ENCODE measurements at places on chromosomes 6 and 20.

DNA sequence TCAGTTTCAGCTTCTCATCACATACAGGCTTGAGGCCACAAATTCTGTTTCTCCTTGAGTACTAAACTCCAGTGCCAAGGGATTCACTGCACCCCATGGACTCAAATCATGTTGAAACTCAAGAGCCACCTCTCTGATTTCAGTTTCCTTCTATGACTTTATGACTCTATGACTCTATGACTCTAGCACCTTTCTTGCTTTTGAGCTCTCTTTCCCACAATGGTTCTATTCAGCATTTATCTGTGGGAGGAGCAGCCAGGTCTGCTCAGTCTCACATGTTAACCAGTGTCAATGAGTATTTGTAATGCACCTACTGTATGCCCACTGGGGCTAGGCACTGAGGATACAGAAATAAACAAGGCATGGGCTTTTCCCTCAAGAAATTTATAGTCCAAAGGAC lies 14.6 kb upstream of the SLC22A2 start:
- DNase-seq = no peak

DNA sequence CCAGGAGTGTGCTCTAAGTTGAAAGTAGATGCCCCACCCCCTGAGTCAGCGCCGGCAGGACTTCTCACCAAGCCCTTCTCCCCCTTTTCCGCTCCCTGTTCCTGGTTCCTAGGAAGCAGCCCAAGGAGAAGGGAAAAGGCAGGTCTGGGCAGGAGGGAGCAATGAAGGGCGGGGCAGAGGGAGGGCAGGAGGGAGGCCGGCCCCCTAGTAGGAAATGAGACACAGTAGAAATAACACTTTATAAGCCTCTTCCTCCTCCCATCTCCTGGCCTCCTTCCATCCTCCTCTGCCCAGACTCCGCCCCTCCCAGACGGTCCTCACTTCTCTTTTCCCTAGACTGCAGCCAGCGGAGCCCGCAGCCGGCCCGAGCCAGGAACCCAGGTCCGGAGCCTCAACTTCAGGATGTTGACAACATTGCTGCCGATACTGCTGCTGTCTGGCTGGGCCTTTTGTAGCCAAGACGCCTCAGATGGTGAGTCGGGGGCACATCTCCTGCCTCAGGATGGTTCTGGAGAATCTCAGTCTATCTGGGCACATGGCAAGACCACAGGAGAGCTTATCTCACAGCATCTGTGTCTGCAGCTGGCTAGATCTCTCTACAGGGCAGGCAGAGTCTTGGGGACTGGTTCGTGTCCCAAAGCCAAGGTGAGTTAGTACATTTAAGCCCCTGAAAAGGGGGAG lies at the start of gene PROCR:
Gene PROCR (plus strand): TSS at position 320 of the 681 bp plus-strand sequence. CDS start 83 bp downstream, at position 403.
- DNase-seq = no peak

GRCh38 chr6:133206942-133207341 lies 34.2 kb upstream of the EYA4 start:
- no peak for DNase-seq

- no peak for DNase-seq
Observed at GRCh38 chr6:107129370-107129925, 14.1 kb upstream of the BEND3 start.

GRCh38 chr20:22489626-22490286 lies 94.6 kb downstream of the FOXA2 start:
- DNase-seq = no peak

DNA sequence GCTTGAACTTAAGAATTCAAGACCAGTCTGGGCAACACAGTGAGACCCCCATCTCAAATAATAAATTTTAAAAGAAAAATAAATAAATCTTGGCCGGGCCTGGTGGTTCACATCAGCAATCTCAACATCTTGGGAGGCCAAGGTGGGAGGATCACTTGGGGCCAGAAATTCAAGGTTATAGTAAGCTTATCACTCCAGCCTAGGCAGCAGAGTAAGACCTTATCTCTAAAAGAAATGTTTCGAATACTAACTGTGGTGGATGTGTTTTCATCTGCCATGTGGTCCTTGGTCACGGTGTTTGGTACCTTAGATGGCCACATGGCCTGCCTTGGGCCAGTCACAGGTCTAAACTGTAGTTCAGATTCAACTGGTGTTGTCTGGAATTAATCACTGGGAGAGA lies 5.8 kb downstream of the UBE2C start:
- no peak for DNase-seq

DNA sequence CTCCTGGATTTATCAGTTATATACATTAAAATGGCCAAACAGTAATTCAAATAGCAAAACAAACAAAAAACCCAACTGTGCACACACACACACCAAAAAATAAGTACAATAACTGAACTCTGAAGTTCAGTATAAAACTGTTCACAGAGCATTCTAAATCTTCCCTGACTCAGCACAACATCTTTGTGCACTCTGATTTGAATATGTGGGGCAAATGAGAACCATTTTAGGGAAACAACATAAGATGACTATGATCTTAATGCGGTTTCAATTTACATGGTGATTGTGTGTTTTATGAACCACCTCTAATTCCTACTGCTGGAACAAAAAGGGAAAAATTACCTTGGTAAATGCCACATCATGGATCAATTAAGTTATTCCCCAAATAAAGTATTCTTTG lies 41.7 kb downstream of the PLAGL1 start:
- DNase-seq = no peak

DNA sequence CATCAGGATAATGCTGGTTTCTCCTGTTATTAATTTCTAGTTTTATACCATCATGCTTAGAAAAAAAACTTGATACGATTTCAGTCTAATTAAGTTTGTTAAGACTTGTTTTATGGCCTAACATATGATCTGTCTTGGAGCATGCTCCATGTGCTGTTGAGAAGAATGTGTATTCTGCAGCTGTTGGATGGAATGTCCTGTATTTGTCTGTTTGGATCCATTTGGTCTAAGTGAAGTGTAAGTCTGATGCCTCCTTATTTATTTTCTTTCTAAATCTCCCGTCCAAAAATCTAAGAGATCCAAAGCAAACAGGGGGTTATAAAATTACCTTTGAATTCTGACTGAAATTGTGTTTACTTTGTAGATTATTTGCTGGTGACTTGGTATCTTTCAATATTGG lies 30.0 kb upstream of the PRND start:
- no peak for DNase-seq

- DNase-seq = no peak
Observed at GRCh38 chr20:37075932-37076685, 19.7 kb downstream of the RBL1 start.

GRCh38 chr20:22924949-22925612 lies 110.0 kb upstream of the SSTR4 start:
- DNase-seq = no peak

DNA sequence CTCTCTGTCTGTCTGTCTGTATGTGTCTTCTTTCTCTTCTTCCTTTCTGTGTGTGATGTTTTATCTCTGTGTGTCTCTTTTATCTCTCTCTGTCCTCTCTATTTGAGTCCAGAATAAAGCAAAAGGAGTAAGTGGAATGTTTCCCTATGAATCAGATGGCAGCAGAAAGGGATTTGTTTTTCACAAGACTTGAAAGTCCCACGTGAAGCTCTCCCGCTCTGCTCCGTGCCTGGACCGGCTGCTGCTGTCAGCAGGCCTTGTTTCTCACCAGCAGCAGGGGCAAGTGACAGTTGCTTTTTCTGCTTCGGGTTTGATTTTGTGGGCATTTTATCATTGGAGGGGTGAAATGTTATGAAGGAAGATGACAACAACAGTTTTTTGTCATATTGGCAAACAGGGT lies 212.7 kb downstream of the PACRG start:
- DNase-seq = no peak

DNA sequence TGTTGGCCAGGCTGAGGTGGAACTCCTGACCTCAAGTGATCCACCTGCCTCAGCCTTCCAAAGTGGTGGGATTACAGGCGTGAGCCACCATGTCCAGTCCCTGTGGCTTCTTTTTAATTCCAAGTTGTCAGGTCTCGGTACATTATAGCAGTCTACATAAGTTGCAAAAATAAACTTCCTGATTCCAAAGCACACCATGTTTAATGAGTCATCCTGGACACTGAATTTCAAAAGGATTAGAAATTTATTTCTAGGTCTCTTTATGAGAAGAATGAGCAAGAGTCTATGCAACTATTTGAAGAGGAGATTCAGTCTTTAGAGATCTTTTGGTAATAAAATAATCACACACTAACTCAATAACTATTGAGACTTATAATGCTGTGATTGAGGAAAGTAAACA lies 63.9 kb upstream of the MCHR2 start:
- DNase-seq = no peak

DNA sequence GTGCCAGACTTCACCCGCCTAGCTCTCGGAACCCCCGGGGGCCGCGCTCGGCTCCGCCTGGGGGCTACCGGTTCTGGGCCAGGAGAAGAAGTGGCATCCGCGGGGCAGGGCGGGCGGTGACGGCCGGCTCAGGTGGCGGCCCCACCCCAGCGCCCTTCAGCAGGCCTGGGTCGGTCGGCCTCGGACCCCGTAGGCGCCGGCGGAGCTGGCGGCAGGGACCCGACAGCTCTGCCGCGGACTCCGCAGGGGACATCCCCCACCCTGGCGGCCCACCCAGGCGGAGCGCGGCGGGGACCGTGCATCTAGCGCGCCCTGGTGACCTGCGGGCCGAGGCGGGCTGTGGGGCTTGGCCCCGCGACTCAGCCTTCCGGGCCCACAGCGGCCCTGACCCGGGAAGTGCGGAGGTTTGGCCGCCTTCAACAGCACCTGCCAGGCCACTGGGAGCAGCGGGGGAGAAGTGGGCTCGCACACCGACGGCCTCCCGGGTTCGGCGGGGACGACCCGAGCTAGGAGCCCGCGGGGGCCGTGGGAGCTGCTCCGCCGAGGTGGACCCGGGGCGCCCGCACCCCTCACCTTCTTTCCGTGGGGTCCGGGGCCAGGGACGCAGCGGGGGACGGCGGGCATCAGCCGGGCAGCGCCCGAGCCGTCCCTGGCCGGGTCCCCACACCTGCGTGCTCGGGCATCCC lies 87.1 kb downstream of the TMEM242 start:
- DNase-seq = no peak

- no peak for DNase-seq
Observed at GRCh38 chr20:4041748-4042411, 26.5 kb upstream of the RNF24 start.

DNA sequence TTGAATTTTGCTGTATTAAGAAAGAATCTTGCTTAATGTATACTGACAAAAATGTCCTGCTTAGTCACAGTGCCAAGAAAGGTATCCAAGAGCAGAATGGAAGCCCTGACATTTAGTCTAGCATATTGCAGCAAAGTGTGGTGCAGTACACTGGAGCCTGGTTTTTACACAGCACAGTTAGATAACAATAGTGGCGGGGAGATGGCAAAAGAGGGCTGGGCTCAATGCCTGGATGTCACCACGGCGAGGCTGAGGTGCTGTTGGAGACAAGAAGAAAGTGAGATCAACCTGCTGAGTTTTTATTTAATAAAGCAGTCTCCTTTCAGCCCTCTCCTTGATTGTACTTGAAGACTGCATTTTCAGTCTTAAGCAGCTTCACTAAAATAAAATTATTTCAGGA lies 426.0 kb downstream of the LMBRD1 start:
- no peak for DNase-seq

DNA sequence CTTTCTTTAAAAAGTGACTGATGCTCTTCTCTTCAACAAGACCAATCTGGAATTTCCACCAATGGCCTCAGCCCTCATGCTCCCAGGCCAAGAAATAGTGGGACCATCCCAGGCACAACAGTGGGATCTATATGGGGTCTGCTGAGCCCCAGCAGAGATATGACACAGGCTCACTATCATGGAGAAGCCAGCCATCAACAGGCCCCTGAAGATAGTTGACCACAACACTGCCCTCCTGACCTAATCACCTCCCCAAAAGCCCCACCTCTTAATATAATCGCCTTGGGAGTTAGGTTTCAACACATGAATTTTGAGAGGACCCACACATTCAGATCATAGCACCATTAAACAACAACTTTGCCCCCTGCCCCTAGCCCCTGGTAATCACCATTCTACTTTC lies 16.8 kb upstream of the MCM3 start:
- no peak for DNase-seq

- DNase-seq = no peak
Observed at GRCh38 chr6:123529843-123530242, 106.9 kb downstream of the TRDN start.

GRCh38 chr20:58875111-58875510 lies 22.6 kb downstream of the GNAS start:
- DNase-seq = no peak

DNA sequence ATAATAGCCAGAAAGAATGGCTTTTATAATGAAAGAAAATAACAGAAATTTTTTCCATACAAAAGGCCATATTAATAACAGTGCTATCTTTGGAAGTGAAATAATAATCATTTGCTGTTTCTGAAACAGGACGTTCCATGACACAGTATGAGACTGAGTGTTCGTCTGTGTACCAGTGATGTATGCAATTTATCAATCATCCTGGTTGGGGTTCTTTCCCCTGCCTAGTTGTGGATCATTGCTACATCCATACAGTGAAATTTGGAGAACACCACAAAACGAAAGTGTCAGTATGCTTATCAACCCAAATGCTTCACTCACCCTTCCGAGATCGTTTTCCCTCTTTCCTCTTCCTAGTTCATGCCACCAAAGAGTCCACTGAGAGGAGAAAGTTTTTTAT lies 151.4 kb upstream of the PRDM1 start:
- DNase-seq = no peak

DNA sequence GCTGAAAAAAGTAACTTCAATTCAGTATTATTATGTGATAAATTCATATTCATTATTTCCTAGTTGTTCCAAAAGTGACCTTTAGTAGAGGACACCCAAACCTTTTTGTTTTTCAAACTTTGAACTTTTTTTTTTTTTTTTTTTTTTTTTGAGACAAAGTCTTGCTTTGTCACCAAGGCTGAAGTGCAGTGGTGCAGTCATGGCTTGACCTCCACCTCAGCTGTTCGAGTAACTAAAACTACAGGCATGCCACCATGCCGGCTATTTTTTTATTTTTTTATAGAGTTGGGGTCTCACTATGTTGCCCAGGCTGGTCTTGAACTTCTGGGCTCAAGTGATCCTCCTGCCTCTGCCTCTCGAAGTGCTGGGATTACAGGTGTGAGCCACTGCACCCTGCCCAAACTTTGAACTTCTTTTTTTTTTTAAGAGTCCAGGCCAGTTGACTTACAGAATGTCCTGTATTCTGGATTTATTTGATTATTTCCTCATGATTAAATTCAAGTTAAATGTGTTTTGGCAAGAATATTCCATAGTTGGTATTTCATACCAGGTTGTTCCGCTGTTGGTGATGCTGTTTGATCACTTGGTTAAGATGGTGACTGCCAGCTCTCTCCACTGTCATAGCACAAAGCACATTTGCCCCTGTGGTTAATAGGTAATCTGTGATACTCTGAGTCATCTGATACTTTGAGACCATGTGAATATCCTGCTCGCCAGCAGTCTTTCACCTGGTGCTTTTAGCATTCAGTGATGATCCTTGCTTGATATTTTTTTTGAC lies 48.0 kb downstream of the VAPB start:
- peak; percentile 16 for DNase-seq

- no peak for DNase-seq
Observed at GRCh38 chr20:58136149-58136484, 92.3 kb downstream of the ANKRD60 start.

DNA sequence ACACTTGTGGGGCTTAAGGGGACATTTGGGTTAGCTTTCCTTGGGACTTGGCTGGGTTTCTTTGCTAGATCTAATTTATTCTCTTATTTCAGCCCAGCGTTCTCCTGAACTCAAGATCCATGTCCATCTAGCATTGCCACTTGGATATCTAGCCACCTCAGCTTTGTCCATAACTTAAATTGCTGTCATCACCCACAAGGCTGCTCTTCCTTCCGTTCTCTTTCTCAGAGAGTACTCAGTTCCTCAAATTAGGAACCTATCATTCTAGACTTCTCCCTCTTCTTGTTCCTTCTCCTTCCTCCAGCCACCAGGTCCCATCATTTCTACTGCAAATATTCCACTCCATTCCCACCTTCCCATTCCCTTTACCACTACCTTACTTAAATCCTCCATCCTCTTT lies 4.3 kb downstream of the SMIM26 start:
- no peak for DNase-seq

Measured in activated CD4-positive, alpha-beta T cell treated with anti-CD3 and anti-CD28 coated beads, Interleukin-2, amount 50 U/mL, for 16 hours (primary cell).